ENCODE measurements at places on chromosomes 16 and 17. TPM values are rescaled to one million over a fixed set of nuclear protein-coding genes. Genes with fewer than 3 reads are reported as not detected.

Gene RBBP6
- 78.9 TPM for total RNA-seq

Gene RAB40B
- total RNA-seq: 9.5 TPM

Gene C1QTNF8
- not detected for total RNA-seq

Gene SDR42E1
- total RNA-seq: 7.7 TPM

Gene VWA3A
- not detected for total RNA-seq

Gene FBXW10B
- total RNA-seq: 5.7 TPM

DNA sequence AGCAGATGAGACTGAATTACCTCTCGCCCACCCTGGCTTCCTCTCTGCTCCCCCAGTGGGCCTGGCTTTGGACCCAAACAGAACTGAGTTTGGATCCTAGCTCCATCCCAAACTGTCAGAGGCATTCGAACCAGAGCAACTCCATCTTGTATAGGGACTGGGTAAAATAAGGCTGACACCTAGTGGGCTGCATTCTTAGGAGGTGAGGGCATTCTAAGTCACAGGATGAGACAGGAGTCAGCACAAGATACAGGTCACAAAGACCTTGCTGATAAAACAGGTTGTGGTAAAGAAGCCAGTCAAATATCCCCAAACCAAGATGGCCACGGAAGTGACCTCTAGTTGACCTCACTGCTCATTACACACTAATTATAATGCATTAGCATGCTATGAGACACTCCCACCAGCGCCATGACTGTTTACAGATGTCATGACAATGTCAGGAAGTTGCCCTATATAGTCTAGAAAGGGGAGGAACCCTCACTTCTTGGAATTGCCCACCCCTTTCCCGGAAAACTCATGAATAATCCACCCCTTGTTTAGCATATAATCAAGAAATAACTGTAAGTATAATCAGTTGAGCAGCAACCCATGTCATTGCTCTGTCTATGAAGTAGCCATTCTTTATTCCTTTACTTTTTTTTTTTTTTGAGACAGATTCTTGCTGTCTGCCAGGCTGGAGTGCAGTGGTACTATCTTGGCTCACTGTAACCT is 44.4 kb downstream of the LYRM1 start:
- H3K27ac ChIP-seq: no peak overlapping the region
- H3K36me3 ChIP-seq: no peaks in the 10 kb centered on the region
- no peaks in the 10 kb centered on the region for H3K27me3 ChIP-seq
- no peak for DNase-seq

DNA sequence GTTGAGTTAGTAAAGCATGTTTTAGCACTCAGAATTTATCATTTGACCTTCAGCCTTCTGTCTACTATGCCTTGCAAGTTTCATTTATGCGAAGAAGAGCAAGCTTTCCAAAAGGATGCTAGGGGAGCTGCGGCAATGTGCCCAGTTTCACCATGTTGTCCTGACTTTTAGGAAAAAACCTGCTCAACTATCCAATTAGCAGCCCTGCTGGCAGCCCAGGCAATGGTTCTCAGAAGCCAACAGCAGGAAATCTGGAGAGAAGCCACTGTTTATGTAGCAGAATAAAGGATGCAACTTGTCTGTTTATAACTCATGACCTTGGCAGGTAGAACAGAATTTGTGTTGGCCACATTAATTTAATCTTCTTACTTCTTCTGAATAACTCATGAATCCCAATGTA is 230.8 kb downstream of the ABCC12 start:
- H3K36me3 ChIP-seq: no peaks in the 10 kb centered on the region
- no peak overlapping the region for H3K27ac ChIP-seq
- H3K27me3 ChIP-seq: no peaks in the 10 kb centered on the region
- DNase-seq: no peak

DNA sequence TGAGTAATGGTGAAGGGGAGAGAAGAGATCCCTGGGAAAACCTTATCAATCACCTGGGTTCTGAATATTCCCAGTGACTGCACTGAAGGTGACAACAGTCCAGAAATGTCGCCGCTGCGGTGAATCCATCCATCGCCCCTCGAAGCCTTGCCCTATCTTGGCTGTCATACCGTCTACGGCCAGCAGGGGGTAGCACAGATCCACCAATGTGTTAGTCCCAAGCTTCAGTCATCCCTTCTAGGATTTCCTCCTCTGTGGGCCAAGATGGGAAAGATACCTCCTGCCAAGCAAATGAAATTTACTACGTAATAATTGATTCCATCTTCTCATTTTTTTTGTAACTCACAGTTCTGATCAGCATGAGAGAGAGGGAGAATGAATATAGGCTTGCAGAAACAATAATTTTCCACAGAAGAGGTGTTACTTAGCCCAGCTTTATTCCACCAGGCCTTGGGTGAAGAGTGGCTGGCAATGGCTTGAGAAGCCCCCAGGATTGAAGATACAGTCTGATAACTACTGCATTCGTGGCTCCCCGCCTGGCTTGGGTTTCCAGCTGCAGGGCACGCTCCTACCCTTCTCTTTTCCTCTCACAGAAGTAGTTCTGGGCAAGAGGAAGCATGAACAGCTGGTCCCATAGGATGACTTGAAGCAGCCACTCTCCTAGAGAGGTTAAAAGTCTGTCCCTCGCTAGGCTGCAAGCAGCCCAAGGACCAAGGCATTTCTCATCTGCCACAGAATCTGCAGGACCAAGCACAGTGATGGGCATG is 2.6 kb upstream of the FMNL1 start:
- H3K4me3 ChIP-seq: no peak overlapping the region
- H3K27ac ChIP-seq: no peak overlapping the region
- no peaks in the 10 kb centered on the region for H3K36me3 ChIP-seq
- H3K4me1 ChIP-seq: no peaks in the 10 kb centered on the region
- no peaks in the 10 kb centered on the region for H3K27me3 ChIP-seq

DNA sequence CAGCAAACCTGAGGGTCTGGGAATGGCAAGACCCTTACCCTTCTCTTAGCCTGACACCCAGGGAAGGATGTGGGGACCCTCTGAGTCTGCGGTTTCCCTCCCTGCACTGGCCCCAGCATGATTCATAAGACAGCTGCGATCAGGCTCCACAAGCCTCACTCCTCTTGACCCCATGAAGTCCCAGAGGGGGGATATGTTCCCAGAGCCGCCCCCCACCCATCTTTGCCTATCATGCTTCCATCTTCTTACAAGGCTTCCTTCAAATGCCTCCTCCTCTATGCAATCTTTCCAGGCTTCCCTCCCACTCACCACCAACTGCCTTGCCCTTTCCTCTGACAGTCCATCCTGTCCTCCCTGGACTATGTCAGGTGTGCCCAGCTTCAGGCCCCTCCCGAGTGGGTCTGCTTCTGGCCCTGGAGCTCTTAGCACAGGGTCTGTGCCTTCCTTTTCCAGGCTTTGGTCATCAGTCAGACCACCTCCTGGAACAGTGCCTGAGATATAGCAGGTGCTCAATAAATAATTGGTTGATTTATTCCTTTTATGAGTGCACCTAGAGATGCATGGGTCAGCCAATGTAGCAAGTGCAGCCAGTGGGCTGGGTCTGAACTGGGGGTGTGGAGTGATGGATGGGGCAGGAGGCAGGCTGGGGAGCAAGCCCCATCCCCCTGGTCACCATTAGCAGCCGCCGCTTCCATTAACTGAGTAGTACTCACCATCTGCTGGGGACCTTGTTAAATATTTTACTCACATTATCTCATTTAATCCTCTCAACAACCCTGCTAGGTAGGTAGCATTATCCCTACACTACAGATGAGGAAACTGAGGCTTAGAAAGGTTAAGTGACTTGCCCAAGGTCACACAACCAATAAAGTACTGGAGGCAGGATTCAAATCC is 8.4 kb downstream of the DLX3 start:
- H3K27ac ChIP-seq: no peak overlapping the region
- no peaks in the 10 kb centered on the region for H3K27me3 ChIP-seq
- H3K4me1 ChIP-seq: peaks cover 6% of the 10 kb centered on the region
- no peak overlapping the region for H3K4me3 ChIP-seq

DNA sequence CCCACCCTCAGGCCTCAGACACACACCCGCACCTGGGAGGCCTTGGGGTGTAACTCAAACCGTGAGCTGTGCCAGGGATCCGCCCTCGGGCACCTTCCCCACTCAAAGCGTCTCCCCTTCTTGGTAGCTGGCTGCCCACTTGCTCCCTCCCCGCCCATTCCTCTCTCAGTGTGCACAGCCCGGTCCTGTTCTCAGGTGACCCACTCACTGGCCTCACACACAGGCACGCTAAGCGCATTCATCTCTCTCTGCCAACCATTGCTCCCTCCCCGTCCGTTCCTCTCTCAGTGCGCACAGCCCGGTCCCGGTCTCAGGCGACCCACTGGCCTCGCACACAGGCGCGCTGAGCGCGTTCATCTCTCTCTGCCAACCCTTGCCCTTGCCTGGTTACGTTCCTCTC is 20.8 kb downstream of the WDR45B start:
- no peaks in the 10 kb centered on the region for H3K27me3 ChIP-seq
- no peak for DNase-seq
- H3K36me3 ChIP-seq: peaks cover 16% of the 10 kb centered on the region
- H3K4me3 ChIP-seq: no peak overlapping the region
- no peaks in the 10 kb centered on the region for H3K4me1 ChIP-seq

DNA sequence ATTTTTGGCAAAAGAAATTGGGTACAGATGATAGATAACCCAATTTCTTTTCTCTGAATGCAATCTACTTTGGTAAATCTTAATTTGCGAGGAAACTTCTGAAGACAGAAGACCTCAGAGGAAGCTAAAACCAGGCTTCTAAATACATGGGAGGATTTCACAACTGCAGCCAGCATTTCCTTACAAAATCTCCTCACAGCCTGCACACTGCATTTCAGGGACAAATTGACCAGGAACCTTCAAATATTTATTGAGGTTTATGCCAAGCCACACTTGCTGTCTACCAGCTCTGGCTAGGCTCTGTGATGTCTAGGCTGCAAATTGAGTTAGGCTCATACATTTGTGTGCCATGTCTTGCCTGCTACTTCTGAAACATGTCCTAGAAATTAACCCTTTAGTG is 167.3 kb upstream of the CDH5 start:
- no peaks in the 10 kb centered on the region for H3K4me1 ChIP-seq
- DNase-seq: no peak
- no peaks in the 10 kb centered on the region for H3K27me3 ChIP-seq
- no peak overlapping the region for H3K4me3 ChIP-seq
- H3K27ac ChIP-seq: no peak overlapping the region

DNA sequence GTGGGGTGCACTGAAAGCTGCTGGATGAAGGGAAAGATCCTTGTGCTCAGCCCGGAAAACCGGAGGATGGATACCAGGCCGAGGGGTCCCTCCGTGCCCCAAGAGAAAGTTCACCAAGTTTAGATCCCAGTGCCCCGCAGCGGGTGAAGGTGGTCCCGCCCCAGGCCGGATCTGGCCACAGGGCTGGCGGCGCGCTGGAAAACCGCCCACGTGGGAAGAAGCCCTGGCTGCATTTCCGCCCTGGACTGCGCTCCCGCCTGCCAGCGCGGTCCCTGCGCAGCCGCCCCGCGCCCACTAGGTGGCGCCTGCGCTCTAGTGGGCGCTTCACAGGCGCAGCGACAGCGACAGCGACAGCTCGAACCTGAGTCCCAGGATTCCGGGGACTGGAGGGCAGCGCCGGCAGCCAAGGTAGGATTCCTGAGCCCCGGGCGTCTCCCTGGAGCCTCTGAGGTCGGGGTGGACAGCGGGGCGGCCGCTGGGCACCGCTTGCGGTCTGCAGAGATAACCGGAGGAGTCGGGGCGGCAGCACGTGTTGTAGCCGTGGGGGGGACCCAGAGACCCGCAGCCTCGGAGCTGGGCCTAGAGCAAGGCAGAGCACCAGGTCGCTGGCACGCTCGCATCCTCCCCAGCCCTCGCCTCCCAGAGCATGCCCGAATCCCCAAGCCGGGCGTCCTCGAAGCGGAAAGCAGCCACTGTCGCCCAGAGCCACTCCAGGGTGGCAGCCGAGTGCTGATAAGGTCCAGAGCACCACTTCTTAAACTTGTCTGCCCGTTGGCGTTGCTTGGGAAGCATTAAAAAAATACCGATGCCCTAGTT is at the start of gene CHD9:
CHD9 (plus strand) TSS at position 322 of the 816 bp plus-strand sequence. CDS start 101,099 bp downstream, outside the sequence.
- H3K36me3 ChIP-seq: no peaks in the 10 kb centered on the region
- peak; percentile 87 for DNase-seq
- no peaks in the 10 kb centered on the region for H3K27me3 ChIP-seq
- peak within 1 kb of the TSS; percentile 85 for H3K27ac ChIP-seq

GRCh38 chr17:55159251-55159650 is 105.5 kb upstream of the HLF start:
- peaks cover 41% of the 10 kb centered on the region for H3K4me1 ChIP-seq
- H3K27ac ChIP-seq: peak overlapping the region; percentile 1
- H3K27me3 ChIP-seq: no peaks in the 10 kb centered on the region
- DNase-seq: no peak
- H3K36me3 ChIP-seq: no peaks in the 10 kb centered on the region

- no peaks in the 10 kb centered on the region for H3K4me1 ChIP-seq
- no peak overlapping the region for H3K27ac ChIP-seq
- H3K4me3 ChIP-seq: no peak overlapping the region
Observed at GRCh38 chr17:15910791-15911190, 34.1 kb upstream of the ADORA2B start.

DNA sequence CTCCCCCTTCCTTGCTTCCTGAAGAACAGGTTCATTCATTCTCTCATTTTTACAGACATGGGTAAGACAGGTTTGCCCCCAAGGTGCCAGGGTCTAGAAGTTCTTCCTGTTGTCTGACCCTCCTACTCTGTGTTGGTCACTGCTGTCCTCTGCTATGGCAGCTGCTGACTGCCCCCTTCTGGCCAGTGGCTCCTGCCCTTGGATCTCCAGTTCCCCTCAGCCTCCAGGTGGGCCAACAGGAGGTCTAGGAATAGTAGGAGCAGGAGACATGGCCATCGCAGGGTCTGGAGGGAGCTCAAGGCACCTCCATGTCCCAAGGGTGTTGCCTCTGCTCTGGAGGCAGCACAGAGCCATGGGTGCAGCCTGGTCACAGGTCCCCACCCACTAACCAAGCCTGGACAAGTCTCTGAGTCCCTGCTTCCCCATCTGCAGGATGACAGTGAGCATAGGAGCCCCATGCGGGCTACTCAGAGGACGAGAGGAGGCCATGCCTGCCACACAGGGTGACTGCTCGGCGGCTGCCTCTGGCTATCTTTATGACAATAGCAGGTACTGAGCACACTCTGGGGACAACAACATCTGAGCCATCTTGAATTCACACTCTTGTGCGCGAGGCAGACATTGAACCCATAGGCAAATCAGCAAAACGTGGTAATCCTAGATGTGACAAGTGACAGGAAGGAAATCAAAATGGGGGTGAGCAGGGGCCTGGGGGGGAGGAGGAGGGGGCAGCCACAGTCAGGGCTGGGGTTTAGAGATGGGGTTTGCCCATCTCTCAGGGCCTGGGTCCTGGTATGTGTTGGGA is 27.0 kb upstream of the NXPH3 start:
- H3K4me1 ChIP-seq: no peaks in the 10 kb centered on the region
- H3K4me3 ChIP-seq: no peak overlapping the region
- peak; percentile 13 for DNase-seq
- H3K27ac ChIP-seq: no peak overlapping the region
